ENCODE measurements at places on chromosomes 11 and 22.

GRCh38 chr22:23130697-23131096, 11.1 kb downstream of the RSPH14 start:
- DNase-seq, result no peak

GRCh38 chr22:30910358-30910757, 58.2 kb downstream of the MORC2 start:
- no peak for DNase-seq

GRCh38 chr11:1131033-1131911, 26.5 kb upstream of the MUC5AC start:
- no peak for DNase-seq

DNA sequence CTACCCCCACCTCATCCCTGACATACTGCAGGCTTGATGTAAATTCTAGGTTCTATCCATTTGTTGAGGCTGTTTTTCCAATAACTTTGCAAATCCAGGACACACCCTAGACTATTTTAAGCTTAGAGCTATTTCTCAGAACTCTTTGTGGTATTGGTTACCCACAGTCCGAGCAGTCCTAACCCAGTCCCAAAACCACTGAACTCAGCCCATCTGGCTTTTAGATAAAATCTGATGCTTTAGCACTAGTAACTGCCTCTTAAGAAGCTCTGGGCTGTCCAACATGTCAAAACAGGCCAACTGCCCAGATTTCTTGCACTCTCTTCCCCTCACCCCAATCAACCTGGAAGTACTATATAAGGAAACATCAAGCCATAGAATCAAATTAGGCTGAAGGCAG, 344.4 kb upstream of the CADM1 start:
- DNase-seq, result no peak

GRCh38 chr11:133238027-133238426, 294.3 kb downstream of the OPCML start:
- no peak for DNase-seq

DNA sequence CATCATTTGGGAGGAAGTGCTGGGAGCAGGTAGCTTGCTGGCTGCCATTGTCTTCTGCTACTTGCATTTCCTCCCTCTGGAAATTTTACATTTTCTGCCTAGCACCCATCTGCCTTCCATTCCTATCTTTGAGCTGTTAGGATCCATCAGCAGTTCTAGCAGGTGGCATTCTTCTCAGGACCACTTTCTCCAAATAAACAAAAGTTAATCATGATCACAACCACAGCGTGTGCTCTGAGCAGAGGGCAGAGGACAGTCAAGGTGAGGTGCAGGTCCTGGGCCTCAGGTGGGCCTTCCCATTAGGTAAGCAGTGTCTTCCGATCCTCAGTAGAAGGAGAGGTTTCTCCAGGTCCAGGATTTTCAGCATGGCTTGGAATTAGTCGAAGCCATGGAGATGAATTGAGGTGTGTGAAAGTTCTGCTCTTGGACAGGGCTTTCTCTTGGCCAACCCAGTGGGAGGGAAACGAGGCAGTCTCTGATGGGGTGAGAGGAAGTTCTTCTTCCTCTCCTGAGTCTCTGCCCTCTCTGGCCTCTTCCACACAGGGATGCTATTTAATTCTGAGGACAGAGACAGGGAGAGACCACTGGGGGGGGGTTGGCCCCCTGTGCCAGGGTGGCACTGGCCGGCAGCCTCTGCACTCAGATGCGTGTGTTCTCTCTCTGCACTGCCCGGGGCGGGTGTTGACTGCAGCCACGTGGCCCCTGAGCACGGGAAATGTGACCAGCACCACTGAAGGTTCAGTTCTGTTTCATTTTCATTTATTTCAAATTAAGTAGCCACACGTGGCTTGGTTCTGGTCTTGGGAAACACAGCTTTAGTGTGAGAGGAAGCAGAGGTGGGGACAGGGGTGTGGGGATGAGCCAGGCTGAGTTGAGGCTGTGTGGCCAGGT, 170.8 kb downstream of the TBC1D22A start:
- no peak for DNase-seq

DNA sequence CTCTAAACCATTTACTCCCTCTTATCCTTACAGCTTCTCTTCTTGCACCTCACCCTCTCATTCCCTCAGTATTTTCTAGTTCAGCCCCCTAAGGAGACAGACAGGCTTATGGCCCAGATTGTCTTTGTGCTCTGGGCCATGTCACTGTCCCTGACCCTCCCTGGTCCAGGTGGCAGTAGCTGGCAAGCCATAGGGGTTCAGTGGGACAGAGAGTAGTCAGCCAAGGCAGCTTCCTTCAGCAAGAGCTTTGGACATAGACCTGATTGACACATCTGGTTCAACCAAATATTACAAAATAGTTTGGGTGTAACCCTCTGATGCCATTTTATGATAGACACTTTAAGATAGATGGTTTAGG, 53.9 kb downstream of the NCAM1 start:
- no peak for DNase-seq

DNA sequence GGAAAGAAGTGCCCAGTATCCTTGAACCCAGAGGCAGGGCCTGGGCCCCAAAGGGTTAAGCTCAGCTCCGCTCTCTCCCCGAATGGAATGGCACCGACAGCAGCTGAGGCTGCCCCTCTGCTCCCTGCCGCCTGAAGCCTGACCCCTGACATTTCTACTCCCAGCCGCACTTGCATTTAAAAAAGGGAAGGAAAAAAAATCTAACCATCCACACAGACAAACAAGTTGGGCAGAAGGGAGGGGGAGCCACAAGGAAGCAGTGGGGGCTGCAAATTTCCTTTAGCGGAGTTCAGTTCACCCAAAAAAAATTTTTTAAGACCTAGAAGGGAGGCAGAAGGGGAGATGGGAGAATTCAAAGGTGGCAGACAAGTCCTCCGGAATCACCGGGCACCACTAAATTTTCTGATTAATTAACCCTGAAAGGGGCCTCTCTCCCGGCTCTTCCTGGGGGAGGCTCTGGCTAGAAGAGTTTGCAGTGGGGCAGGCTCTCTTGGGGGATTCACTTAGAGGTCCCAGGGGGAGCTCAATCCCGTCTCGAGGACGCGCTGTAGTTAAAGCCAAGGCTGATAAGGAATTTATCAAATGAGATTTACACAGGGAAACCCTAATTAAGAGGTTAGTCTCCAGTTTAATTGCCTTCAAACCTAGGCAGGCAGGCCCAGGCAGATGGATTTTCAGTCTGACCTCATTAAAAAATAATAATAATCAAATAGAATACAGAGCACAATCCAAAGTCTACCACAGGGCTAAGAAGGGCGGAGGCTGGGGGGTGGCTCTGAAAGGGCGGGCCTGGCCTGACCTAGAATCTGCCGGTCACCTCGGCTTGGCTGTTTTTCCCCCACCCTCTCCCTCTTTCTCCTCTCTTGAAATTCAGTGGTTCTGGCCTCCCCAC, 25.6 kb downstream of the MN1 start:
- DNase-seq, result peak; percentile 55

GRCh38 chr11:132202621-132203020, 832.2 kb downstream of the NTM start:
- DNase-seq, result peak; percentile 53

GRCh38 chr22:37242395-37242918, 1.6 kb downstream of the RAC2 start:
- DNase-seq, result peak; percentile 48

GRCh38 chr11:70580036-70580805, 181.9 kb downstream of the CTTN start:
- peak; percentile 8 for DNase-seq

GRCh38 chr11:34339149-34340064, 18.4 kb downstream of the ABTB2 start:
- DNase-seq, result peak; percentile 15

GRCh38 chr22:30170129-30170528, 76.4 kb downstream of the LIF start:
- no peak for DNase-seq

DNA sequence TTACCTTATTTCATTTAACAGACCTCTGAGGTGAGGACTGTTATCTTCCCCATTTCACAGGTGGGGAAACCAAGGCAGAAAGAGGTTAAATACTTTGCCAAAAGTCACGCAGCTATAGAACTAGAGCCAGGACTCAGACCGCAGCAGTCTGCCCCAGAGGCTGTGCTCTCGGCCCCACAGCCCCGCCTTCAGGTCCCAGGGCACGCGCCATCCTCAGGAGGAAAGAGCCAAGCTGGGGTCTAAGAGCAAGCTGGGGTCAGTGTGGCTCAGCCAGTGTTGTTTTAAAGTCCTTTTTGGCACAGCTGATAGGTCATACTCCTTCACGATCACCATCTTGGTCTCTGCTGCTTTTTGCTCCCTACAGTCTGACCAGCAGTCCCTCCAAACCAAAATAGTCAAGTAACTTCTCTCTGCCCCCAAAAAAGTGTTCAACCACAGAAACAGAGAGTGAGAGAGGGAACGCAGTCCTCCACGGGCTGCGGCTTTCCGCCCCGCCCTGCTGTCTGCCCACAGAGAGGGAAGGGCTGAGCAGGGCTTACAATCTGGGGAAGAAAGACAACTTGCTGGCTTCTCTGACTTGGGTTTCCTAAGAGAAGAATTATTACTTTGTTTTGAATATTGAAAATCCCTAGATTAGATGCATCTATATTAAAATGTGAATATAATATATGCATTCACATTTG, 137.2 kb upstream of the OPCML start:
- DNase-seq, result no peak

DNA sequence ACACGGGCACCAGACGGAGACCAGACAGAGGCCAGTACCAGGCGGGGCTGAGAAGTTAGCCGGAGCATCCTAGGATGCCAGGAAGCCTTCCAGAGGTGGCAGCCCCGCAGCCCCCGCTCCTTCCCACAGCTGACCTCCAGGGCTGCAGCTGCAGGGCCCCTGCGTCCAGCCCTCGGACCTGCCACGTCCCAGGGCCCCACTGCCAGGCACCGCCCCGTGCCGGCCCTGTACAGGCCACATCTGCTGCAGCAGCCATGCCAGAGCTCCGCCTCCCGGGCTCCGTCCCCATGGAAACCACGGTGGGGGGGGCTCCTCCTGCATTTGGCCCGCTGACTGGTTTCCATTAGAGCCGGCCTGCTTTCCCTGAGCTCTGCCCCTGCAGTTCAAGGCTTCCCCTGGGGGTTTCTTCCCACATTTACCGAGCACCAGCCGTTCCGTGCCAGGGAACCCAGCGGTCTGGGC, 62.5 kb upstream of the PPARA start:
- DNase-seq, result peak; percentile 96

- peak; percentile 43 for DNase-seq
These were observed 127.4 kb downstream of the LARGE1 start for GRCh38 chr22:33792832-33793231.

GRCh38 chr11:93239966-93240365, 42.2 kb upstream of the SLC36A4 start:
- no peak for DNase-seq

DNA sequence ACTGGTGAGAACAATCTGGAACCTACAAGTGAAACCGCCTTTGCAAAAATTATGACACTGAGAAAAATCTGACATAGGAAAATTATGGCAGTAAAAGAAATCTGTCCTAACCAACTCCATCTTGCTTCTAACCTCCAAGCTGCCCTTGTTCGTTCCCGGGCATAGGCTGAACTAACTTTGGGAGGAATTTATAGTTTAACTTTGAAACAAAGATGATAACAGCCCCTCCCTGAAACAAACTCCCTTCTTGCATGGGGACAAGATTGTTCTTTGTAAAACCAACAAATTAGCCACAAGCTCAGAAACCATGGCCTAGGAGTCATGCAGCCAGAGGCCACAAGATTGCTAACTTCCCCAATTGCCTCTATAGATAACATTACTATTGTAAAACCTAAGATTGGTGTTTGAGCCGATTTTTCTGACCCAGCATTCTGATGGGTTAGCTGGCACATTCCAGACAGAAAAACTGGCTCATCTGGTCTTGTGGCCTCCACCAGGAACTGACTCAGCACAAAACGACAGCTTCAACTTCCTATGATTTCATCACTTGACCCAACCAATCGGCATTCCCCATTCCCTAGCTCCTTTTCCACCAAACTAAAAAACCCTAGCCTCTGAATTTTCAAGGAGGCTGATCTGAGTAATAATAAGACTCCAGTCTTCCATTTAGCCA, 3.6 kb upstream of the CCDC81 start:
- peak; percentile 79 for DNase-seq

DNA sequence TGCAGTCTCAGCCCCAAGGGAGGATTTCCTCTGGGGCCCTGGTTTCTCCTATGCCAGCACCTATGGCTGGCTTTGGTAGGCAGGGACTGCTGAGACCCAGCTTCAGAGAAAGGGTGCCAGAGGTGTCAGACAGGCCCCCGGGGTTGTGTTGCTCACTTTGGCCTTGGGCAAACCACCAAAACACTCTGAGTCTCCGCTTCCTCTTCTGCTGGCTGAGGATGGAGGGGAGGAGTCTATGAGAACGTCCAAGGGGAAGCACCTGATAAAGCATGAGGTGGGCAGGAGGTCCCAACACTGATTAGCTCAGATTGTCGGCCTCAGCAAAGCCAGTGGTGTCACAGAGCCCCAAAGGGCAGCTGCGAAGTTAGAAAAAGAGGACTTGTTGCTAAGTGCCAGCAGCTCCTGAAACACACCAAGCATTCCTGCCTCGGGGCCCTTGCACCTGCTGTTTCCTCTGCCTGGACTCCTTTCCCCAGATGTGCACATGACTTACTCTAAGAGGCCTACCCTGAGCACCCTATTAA, 10.5 kb downstream of the SMTNL1 start:
- DNase-seq, result peak; percentile 17

GRCh38 chr11:73095613-73096012, 46.5 kb downstream of the FCHSD2 start:
- DNase-seq, result no peak

GRCh38 chr11:70762810-70763209, 364.5 kb downstream of the CTTN start:
- DNase-seq, result no peak

DNA sequence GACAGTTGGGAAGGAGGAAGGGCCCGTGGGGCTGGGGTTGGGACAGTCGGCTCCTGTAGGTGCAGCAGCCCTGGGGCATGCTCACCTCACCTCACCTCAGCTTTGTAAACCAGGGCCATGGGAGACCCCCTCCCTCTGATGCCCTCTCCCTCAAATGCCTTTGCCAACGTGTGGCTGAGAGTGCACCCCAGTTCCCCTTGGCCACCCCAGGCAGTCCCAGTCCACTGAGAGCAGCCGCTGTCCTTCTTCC, 4.2 kb upstream of the NEAT1 start:
- no peak for DNase-seq

- DNase-seq, result no peak
These were observed 1403.5 kb downstream of the BRD1 start for GRCh38 chr22:48424201-48424627.

GRCh38 chr11:70072861-70073755, 5.0 kb upstream of the ANO1 start:
- peak; percentile 19 for DNase-seq

DNA sequence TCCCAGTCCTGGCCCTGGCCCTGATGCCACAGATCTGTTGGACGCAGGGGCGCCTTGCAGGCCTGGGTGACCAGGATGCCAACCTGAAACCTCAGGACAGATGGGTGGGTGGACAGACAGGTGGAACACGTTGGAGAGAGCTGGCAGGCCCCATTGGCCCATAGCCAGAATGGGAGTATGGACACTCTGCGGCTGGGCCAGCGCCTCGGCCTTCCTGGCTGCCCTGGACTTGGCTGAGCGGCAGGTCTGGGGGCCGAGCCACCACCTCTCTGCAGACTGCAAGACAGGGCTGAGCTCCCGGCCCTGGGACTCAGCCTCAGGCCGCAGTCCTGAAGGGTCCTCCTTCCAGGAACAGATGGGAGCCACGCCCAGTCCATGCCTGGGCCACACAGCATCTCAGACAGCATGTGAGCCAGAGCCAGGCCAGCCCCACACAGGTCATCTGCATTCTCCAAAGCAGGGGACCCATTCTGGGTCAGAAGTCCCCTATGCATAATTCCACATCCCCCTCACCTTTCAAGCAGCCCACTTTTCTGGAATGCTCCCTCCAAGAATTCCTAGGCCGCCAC, 14.1 kb downstream of the WNT7B start:
- DNase-seq, result no peak

- no peak for DNase-seq
These were observed 12.8 kb downstream of the SAA4 start for GRCh38 chr11:18223591-18224387.

- peak; percentile 34 for DNase-seq
These were observed 31.2 kb downstream of the RAB6A start for GRCh38 chr11:73729594-73730206.
